EL (cell line): ENCODE measurements at places on chromosomes 5 and 9.

- no peak for DNase-seq
Measured at GRCh38 chr5:140011297-140011802, 31.7 kb downstream of the NRG2 start.

DNA sequence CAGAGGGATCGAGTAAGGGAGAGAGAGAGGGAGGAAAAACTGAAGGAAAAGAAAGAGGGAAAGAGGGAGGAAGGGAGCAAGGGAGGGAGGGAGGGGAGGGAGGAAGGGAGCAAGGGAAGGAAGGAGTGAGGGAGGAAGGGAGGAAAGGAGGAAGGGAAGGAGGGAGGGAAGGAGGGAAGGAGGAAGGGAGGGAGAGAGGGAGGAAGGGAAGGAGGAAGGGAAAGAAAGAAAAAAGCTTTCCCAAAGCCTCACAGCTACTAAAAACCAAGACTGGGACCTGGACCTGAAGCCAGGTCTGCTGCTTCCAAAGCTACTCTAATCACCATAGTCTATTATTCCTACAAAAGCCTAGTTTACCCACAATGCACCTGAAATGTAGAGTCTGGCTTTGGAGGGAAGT, 259.8 kb upstream of the WWC1 start:
- no peak for DNase-seq

DNA sequence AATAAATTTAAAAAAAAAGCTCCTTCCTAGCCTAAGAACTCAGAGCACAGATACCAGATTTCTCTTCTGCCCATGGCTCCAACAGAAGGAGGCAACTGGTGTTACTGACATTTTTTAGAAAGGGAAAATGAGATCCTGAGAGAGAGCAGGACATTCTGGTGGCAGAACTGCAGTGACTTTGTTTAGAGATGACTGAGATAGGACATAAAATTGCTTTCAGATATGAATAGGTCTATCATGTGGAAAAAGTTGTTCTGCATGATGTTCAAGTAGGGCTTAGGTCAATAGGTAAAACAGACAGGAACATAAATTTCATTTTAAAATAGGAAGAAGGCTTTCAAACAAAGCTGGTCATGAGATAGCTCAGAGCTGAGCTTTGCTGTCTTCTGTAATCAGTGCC, 49.6 kb downstream of the NIPAL4 start:
- no peak for DNase-seq

GRCh38 chr5:149837680-149838269, 106.8 kb downstream of the PDE6A start:
- peak; percentile 67 for DNase-seq

- no peak for DNase-seq
Measured at GRCh38 chr9:121679901-121680635, 28.6 kb downstream of the DAB2IP start.

GRCh38 chr9:36031774-36032555, 4.7 kb upstream of the RECK start:
- no peak for DNase-seq

GRCh38 chr5:74185599-74185998, 454.9 kb downstream of the ENC1 start:
- DNase-seq: no peak

DNA sequence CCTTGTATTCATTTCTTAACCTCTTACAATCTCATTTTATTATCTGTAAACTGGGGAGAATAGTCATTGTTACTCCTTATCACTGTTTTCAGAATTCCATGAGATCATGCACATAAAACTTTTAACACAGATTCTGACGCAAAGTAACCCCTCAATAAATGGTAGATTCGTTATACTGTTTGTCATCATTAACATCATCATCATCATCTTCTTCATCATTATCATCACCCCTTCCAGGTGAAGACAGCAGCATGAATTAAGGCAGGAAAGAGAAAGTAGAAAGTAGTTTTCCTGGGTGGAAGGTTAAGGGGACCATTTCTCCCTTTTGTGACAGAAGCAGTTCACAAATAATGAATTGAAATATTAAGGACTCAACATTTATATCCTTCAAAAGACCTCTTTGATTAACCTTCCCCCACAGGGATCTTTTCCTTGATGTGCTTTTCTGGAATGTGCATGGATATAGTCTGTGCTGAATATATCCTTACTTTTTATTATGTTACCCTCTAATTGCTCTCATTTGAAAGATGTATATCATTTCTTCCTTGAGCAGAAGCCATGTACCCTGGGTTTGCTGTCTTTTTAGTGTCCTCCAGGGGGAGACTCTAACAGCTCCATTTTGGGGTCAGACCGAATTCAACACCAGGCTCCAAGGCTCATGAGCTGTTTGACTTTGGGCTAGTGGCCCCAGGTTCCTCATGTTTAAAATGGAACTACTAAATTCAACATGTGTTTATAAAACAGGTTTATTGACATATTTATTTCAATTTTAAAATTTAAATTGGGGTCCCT, 1029.9 kb upstream of the WWC1 start:
- peak; percentile 12 for DNase-seq

DNA sequence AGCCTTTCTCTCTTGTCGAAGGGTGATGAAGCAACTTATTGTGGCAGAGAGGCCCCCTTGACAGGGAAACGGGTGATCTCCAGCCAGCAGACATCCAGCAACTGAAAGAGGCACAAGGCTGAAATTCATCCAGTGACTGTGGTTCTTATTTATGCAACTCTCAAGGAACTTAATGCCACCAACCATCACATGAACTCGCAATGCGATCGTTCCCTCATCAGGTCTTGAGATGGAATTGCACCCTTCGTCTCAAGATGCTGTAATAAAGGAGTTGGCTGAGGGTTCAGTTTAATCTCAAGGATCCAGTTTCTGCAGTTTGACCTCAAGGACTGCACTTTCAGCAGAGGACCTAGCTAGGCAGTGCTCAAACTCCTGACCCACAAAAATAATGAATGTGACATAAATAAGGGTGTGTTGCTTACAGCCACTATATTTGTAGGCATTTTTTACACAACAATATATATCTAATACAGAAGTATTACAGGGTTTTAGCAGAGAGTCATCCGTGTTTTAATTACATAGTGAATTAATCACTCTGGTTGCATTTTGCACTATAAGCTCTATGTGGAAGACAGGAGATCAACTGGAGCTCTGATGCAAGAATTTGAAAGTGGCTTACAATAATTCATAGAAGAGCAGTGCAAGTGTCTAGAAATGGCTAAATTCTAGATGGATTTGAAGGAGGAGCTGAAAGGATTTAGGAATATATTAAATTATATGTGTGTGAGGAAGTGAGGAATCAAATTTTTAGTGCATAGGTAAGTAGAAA, 957.8 kb upstream of the CTNND2 start:
- DNase-seq: no peak

DNA sequence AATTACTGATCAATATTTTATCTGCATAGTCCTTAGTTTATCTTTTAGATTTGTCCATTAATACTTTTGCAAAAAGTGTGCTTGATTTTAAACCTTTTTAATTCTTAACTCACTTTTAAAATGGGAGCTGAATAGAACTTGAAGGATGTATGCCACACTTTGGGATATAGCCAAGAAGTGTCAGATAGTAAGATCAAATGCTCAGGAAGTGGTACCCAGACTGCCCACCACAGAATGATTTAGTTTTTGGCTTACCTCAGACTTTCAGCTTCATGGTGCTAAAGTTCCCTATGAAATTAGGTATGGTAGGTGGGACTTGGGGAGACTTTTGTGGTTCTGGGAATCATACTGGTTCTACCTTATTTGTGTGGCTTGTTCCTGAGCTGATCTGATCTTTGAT, 14.7 kb downstream of the FOCAD start:
- no peak for DNase-seq

- DNase-seq: no peak
Measured at GRCh38 chr5:41275813-41276512, 62.6 kb upstream of the C6 start.

DNA sequence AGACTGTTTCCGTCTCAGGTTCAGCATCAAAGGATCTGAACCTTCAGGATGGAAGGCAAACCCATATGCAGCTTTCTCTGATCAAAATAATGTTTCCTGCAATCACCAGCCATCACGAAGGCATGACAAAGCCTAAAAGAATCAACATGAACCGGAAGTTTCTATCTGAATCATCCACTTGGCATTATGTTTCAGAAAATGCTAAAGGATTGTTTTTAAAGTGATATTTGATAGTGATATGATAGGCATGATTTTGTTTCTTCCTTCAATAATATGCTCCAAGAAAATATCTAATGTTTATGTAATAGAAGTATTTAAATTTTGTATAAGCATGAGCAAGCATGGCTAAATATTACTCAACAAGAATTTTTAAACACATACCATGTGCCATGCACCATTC, 219.6 kb downstream of the PLK2 start:
- peak; percentile 84 for DNase-seq

GRCh38 chr5:69029292-69029691, 64.5 kb upstream of the SLC30A5 start:
- DNase-seq: no peak

- DNase-seq: no peak
Measured at GRCh38 chr9:121474231-121474947, 25.3 kb downstream of the GGTA1 start.

- peak; percentile 74 for DNase-seq
Measured at GRCh38 chr9:112338561-112338960, 5.1 kb upstream of the PTBP3 start.

- DNase-seq: peak; percentile 45
Measured at GRCh38 chr5:115069087-115069968, 100.4 kb downstream of the TRIM36 start.

- no peak for DNase-seq
Measured at GRCh38 chr5:23318960-23319359, 188.4 kb upstream of the PRDM9 start.
